Activated gamma-delta T cell (primary cell): ENCODE measurements at places on chromosomes 11 and 22.

DNA sequence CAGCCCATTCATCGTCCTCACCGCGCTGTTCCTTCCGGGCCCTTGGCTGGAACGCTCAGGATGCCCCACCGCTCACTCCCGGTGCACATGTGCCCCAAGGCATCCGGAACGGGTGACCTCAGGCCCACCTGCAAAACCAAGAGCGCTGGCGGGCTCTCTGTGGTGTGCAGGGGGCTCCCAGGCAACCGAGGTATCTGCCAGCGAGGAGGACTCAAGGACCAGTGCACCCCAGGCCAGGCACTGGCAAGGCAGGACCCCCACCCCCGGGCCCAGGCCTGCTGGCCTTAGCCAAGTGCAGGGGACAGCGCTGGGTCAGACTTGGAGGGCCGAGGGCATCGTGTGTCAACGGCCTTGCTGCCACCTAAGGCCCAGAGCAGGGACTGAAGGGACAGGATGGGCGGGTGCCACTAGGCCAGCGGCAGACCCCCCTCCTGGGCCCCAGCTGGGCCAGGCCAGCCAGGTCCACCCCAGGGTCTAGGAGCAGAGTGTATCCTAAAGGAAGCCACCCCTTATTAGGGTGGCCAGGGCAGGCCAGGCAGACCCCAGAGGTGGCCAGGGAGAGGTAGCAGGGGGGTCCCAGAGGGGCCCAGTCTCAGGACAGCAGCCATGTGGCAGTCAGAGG, 8.5 kb downstream of the TNNT3 start:
- no peak for DNase-seq

- DNase-seq = no peak
Observed at GRCh38 chr22:19605508-19606331, 81.5 kb upstream of the CLDN5 start.

GRCh38 chr11:64095949-64096348, 60.2 kb downstream of the FLRT1 start:
- DNase-seq = no peak

DNA sequence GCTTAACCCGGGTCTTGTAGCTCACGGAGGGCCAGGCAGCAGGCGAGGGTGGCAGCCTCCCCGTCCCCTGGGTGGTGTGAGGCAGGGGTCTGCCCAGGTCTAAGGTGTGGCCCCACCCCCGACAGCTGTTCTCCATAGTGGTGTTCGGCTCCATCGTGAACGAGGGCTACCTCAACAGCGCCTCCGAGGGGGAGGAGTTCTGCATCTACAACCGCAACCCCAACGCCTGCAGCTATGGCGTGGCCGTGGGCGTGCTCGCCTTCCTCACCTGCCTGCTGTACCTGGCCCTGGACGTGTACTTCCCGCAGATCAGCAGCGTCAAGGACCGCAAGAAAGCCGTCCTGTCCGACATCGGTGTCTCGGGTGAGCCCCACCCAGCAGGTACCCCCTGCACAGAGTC, 24.4 kb downstream of the SYNGR1 start:
- DNase-seq = no peak

- DNase-seq = no peak
Observed at GRCh38 chr22:35509451-35509850, 31.2 kb upstream of the RASD2 start.

- DNase-seq = no peak
Observed at GRCh38 chr11:116792144-116792868, 627 bp upstream of the APOA5 start.

- DNase-seq = no peak
Observed at GRCh38 chr11:71563406-71563805, 2.0 kb upstream of the KRTAP5-10 start.

- DNase-seq = no peak
Observed at GRCh38 chr11:36212564-36213392, 76.4 kb downstream of the COMMD9 start.

DNA sequence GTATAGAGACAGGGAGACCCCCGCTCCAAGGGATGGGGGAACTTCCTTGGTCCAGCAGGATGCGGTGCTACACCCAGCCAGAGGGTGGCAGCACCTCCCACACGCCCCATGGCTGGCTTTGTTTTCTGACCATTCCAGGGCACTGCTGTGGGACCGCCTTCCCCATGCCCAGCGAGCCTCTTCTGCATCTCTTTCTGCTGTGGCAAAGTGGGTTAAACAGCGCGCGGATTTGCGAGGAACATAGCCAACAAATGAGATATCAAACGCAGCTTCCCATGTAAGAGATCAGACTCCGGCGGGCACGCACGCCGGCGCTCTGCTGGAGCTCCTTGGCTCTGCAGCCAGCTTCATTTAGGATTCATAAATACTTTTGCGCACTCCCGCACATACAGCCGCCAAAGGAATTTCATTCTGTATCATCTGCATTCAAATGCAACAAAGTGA, 485.8 kb upstream of the CADM1 start:
- no peak for DNase-seq

DNA sequence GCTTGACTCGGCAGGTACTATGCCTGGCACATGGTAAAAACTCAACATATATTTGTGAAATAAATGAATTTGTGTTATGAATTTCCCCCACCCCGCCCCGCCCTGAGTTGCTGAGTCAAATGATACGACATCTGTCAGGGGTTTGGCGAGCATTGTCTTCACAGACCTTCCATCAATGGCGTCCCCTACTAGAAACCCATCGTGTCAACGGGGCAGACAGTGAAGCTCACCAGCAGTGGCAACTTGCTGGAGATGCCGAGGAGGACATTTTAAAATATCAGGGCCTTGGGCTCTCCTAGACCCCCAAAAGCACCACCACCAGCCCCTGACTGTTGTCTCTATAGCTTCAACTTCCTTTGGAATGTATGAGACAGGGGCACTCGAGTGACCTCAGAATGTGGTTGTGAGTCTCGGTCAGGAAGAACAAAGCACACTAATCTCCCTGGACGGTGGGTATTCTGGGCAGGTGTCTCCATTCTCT, 761 bp upstream of the NXF1 start:
- no peak for DNase-seq

DNA sequence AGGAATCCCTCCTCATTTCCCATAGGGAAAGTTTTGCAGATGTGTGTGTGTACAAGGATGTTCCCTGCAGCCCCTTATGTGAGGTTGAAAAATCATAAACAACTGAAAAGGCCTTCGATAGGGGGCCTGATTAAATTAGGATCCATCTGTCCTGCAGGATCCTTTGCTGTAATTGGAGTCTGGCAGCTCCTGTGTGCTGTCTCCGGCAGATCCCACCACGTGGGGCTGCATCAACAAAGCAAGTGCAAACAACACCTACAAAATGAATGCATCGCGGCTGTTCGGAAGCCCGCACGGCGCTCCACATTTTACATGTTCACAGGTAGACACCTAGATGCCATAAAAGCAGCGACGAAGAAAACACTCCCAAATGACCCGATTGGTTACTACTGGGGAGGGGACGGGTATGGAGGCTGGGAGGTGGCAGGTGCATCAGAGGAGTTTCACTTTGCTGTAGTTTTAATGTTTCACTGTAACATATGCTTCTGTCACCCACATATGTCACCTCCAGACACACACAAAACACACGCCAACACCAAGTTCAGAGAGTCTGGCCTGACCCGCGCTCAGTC, 52.2 kb downstream of the NFAM1 start:
- no peak for DNase-seq

- no peak for DNase-seq
Observed at GRCh38 chr22:19844377-19845053, 10.2 kb downstream of the GNB1L start.
